NCI-H2107 (cell line): ENCODE measurements at places on chromosomes 4 and X.
A peak's percentile ranks its signal among the peaks of the same experiment; 100 is the strongest.

- DNase-seq = no peak
Measured at GRCh38 chr4:112521123-112522023, 5.4 kb upstream of the NEUROG2 start.

- DNase-seq = peak; percentile 21
Measured at GRCh38 chr4:139453041-139453370, 915 bp upstream of the RAB33B start.

GRCh38 chrX:121161501-121161933 lies 114.1 kb downstream of the GLUD2 start:
- DNase-seq = no peak

DNA sequence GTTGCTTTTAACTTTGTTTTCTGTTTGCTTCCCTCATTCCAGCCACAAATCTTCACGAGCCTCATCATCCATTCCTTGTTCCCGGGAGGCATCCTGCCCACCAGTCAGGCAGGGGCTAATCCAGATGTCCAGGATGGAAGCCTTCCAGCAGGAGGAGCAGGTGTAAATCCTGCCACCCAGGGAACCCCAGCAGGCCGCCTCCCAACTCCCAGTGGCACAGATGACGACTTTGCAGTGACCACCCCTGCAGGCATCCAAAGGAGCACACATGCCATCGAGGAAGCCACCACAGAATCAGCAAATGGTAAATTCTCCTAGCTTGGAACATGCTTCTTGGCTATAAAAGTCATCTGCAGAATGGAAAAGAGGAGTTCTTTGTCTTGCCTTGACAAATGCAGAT lies 12.6 kb downstream of the AMTN start:
- DNase-seq = no peak

DNA sequence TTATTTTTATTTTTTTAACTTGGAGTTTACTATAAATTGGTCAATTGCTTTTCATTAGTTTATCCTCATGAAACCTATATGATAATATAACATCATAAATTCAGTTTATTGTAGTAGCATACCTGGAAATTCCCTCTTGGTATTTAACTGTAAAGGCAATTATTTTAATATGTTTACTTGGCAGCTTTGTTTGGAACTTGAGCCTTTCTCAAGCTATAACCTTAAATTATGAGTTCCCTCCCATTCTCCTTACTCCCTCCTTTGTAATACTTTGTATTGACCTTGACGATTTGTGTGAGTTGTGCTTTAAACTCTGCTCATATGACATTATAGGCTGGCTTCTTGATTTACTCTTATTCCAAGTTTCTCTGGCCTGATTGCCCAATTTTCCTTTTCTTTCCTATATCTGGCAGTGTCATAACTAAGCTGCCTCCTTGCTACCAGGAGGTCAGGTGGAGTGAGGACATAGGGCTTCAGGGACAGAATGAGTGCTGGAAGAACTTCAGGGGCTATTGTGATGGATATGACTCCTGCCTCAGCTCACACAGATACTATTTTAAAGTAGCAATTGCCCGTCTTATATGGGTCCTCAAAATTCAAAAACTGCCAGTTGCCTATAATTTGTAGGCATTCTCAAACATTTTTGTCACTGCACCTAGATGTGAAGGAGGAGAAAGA lies 77.7 kb downstream of the RAP1GDS1 start:
- no peak for DNase-seq

DNA sequence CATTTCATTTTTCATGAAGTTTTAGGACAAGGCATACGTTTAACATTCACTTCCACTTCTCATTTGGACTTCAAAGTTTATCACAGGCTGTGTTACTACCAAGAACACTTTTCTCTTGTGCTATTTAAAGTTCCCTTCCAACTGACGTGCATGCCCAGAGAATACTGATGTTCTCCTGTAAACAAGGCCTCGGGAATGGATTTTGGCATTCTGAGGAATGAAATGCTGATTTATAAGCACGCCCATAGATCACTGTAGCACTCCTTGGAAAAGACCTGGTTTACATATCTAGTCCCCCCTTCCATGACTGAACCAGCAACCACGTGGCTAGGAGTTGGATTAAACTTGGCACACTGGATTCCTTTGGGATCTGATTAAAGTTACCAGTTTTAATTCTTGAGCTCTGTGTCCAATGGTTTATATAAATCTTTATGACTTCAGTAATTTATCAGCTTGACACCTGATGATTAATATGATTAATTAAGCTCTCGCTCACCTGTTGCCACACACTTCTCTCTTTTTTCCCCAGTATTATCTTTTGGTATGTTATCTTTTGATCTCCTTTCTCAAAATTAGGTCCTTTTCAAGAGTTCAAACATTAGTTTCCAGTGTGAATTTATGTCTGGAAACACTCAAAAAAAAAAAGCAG lies 122.4 kb upstream of the HAND2 start:
- no peak for DNase-seq

DNA sequence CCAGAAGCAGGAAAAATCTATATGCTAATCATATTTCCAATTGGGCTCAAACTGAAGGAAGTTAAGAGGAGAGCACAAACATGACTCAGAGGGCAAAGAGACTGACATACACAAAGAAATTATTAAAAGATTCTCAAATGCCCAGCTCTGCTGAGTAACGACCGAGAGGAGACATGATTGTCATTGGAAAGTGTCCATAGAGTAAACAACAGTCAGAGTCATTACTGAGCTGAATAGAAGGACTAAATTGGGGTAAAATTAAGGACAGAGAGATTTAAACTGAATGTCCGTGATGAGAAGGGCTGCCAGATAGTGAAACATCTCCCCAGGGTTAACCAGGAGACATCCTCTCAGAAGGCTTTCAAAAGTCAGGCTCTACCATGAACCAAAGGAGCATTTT lies 111.2 kb upstream of the GALNT7 start:
- no peak for DNase-seq

GRCh38 chr4:111064342-111064993 lies 441.6 kb upstream of the PITX2 start:
- no peak for DNase-seq

- DNase-seq = no peak
Measured at GRCh38 chr4:4631150-4631549, 89.3 kb upstream of the STX18 start.

DNA sequence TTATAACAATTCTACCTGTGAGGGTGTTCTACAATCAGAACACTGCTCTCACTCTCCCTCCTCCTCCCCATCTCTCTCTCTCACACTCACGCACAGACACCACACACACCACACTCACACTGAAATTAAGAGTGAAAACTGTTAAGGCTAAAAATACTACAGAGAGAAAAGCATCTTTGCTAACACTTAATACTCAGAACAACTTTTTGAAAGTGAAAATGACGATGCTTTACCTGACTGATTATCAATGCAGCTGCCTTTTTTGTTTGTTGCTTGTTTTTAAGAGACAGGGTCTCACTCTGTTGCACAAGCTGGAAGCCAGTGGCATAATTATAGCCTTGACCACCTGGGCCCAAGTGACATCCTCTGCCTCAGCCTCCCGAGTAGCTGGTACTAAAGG lies 222.4 kb downstream of the APBB2 start:
- no peak for DNase-seq

DNA sequence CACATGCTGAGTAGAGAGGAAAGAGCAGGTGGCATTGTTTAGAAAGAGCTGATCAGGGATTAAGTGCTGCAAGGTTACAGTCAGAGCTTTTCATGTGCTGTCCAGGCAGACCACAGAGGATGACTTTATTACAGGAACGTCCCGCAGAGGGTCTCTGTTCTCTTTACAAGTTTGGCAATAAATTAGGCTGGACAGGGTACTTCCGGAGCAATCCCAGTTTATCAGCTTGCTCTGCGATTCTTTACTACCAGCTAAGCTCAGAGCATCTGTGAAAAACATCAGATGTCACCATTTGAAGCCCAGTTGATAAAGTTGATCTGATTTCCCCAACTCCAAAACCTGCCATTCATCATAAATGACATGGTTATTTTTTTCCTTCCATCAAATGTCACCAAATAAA lies 633.1 kb downstream of the NLGN4X start:
- no peak for DNase-seq

DNA sequence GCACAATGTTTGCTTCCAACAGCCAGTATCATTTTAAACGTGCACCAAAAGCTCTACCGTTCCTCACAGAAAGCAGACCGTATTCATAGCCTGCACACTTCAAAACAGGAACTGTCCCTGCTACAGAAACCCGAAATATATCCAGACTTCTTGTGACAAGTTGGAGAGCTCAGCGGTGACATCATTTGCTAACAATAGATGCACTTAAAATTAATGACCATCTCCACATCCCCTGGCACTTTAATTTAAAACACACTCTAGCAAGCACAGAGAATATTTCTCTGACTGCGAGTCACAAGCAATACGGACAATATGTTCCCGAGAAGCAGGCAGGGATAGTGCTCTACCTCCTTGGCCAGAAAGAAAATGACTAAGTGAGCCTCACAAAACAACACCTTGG lies 2.5 kb downstream of the NYX start:
- peak; percentile 31 for DNase-seq

GRCh38 chr4:71231129-71232055 lies 107.4 kb upstream of the SLC4A4 start:
- no peak for DNase-seq

GRCh38 chrX:16148896-16149295 lies 18.4 kb upstream of the MAGEB17 start:
- DNase-seq = no peak

DNA sequence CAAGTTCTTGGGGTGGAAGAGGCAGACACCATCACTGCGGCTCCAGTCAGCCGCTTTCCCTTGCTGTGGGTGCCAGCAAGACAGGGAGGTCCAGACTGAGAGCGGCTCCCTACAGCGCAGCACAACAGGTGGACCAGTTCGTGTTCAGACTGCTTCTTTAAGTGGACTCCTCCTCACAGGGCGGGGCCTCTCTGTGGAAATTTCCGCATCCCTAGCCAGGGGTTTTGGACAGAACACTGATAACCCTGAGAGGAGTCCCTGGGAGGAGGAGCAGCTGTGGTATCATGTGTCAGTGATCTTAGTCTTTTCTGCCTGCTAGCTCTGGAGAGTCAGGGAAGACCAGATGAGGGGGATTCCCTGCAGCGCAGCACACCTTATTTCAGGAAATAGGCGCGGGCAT lies 48.5 kb downstream of the MAGEC2 start:
- DNase-seq = no peak

GRCh38 chr4:184460499-184461285 lies 13.7 kb downstream of the IRF2 start:
- DNase-seq = no peak

DNA sequence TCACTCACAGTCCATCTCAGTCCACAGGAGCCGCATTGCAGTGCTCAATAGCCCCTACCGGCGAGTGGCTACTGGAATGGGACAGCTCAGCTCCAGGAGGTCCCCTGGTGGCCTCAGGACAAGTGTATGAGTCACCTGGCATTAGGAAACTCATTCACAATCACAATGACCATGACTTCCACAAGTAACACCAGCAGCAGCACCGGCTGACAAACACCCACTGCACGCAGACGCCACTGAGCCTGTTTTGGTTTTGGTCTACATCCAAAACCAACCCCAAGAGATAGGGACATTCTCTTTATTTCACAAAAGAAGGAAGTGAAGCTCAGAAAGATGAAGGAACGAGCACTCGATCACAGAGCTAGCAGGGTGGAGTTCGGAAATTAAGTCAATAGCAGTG lies 8.1 kb downstream of the JAKMIP1 start:
- DNase-seq = no peak

DNA sequence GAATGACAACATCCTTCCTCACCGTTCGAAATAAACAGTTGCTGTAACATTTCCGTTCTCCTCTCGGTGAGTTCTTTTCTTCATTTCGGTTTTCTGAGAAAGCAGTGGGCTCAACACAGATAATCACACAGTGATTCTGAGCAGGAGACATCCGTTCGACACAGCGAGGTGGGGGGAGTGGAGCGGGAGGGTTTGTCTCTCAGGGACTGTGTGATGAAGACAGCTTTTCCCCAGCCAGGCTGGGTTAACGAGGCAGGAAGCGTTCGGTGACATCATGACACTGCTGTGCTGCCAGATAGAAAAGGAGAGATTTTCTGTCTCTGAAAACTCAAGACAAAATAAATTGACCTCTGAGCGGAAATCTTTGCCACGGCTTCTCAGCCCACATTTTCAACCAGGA lies 119.3 kb downstream of the CRLF2 start:
- DNase-seq = no peak

DNA sequence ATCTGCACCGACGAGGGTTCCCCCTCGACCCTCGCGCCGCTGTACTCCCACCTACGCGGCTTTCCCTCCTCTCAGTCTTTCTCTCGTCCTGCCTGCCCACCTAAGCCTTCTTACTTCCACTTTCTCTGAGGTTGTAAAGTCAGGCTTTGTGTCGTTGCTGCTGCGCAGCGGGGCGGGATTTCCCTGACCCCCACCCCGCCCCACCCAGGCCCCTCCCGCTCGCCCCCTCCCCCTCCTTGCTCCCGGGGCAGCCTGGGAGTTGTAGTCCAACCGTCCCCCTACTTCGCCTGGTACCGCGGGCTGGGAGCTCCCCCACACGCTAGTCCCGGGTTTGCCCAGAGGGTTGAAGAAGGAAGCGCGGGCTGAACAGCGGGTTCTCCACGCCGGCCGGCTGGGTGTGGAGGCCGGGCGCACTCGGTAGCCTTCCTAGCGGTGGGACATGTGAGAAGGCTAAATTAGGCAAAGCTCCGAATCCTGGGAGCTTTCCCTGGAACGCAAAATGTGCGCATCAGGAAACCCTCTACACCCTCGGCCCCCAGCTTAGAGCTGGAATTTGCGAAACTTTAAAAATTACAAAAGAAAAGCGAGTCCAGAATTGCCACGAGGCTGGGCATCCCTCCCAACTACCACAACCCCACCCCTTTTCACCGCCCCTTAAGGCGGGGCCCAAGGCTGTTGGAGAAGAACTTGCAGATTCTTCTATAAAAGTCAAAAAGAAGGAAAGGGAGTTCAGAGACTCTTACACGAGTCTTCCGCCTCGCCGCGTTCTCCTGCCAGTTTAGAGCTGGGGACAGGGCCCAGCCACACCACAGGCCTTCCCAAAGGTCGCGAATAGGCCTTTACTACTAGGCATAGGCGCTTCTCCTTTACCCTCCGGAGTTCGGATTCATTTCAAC lies at the start of gene ATP11C:
ATP11C (minus strand) TSS at position 153 of the 896 bp plus-strand sequence. CDS start 1,011 bp downstream, outside the sequence.
- peak; percentile 51 for DNase-seq

GRCh38 chr4:71828470-71828869 lies 44.6 kb upstream of the GC start:
- DNase-seq = no peak

- DNase-seq = no peak
Measured at GRCh38 chr4:121428721-121429120, 47.9 kb upstream of the QRFPR start.

GRCh38 chr4:158870626-158871334 lies 102.0 kb downstream of the FNIP2 start:
- DNase-seq = no peak

GRCh38 chr4:1618438-1618837 lies 65.7 kb downstream of the FAM53A start:
- DNase-seq = no peak

GRCh38 chr4:34771632-34772031 lies 1472.7 kb downstream of the ARAP2 start:
- no peak for DNase-seq

GRCh38 chrX:109739625-109740432 lies 6.8 kb upstream of the ACSL4 start:
- no peak for DNase-seq

DNA sequence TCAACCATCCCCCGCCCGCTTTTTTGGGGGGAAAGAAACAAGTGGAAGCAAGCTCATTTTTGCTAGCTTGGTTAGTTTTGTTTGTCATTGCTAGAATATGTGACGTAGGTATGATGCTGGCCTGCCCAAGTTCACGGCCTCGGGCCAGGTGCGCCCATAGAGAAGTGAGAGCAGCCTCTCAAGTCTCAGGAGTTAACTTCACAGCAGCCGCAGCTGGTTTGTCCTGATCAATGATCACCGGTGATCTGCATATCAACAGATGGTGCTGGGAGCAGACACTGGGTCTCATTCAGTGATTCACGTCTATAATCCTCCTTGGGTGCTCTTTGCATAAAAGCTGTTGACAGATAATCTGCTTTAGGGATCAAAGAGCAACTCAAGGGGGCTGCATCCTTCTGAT lies 50.1 kb downstream of the ENPP6 start:
- no peak for DNase-seq
